Ureter (tissue), 1 donor: ENCODE measurements at places on chromosomes 4 and X.

DNA sequence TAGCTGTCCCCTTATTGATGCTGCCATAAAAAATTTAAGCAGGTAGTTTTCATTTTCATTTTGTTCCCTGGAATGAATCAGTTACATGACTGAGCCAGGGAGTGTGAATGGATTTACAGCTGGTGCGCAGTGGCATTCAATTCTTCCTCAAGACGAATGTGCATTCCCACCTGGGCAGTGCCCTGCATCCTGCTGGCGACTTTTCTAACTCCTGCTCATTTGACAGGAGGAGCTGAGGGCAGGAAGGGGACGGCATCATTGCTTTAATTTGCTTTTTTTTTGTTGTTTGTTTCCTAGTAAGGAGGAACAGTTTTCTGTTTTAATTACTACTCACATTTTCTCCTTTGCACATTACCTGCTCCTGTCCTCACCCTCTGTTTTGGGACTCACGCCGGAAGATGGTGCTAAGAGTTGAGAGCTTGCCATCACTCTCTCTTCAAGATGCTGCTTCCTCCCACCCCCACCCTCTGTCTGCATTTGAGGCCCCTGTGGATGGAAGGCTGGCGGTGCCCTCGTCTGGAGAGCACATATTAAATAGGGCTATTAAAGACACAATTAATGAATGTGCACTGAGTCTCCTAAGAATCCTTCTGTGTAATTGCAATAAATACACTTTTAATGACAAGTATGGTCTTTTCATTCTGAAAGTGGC lies 35.8 kb downstream of the PSAPL1 start:
- DNase-seq = no peak

DNA sequence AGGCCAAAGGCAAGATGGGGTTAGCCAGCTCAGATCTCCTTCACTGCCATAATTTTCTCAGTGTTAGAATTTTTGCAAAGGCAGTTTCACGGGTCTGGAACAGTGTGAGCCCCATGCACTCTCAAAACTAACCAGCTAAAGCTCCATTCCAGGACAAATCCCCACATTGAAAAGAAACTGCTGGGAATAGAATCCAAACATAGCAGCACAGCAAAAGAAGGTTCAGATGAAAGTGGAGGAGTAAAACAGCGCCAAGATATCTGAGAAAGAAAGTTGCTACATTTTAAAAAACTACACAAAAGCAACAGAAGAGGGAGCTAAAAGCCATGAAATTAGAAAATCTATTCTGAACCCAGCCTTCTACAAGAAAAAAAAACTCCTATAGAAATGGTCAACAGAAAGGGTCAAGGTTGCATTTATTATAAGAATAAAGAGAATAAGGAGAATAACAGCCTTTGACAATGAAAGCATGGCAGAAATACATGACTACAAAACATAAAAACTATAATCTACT lies 39.6 kb upstream of the SLC7A3 start:
- no peak for DNase-seq

DNA sequence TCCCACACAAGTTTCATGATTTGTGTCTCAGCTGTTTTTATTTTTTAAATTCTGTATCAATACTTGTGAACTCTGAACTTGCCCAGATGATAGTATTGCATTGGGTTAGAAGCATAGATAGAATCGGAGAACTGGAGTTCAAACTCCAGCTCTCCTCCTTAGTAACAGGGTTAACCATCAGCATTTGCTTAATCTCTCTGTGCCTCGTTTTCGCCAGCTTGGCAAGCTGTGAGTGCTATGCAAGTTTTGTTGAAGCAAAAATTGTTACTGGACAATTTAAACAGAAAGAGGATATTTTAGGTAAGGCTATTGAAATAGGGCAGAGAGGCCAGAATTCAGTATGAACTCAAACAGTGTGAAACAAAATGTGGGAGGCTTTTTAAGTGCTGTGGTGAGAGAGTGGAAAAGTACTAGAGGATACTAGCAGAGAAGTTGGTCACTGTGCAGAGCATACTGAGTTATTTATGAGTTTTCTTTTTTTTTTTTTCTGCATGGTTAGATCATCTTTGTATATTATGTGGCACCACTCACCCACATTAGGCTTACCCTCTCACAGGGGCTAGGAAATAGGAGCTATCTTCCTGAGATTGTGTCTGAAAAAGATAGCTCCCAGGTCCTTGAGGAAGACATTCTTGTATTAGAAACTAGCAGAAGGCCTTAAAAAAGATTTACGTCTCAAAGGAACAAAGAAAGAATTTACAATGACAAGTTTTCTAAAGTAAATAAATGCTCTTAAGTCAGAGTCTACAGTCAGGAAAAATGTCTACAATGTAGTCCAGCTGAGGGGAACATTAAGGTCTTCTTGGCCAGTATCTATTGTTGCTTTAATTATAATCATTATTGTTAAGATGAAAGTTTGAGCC lies 1126.6 kb downstream of the FAT4 start:
- no peak for DNase-seq

- no peak for DNase-seq
Observed at GRCh38 chrX:40617566-40617965, 5.7 kb upstream of the MPC1L start.

GRCh38 chr4:173538148-173538908 lies 8.3 kb upstream of the HAND2 start:
- no peak for DNase-seq

GRCh38 chr4:173516621-173517524 lies 13.2 kb downstream of the HAND2 start:
- DNase-seq = no peak

DNA sequence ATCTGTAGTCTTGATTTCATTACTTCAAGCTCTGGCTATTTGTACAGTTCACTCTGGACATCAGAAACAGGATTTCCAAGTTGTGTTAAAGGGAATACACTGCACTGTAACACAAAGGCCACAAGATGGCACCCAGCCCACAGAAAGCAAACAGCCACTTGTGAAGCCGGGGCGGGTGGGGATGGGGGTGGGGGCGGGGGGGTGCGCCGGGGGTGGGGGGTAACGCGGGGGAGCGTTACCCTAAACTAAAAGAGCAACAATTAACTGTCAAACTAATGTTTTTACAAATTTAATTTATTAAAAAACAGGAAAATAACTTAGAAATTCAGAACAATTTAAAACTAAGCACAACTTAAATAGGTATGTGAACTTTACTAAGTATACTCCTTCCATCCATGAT lies 27.3 kb downstream of the PRDX4 start:
- no peak for DNase-seq

GRCh38 chrX:148601034-148601433 lies 100.6 kb downstream of the AFF2 start:
- DNase-seq = no peak

DNA sequence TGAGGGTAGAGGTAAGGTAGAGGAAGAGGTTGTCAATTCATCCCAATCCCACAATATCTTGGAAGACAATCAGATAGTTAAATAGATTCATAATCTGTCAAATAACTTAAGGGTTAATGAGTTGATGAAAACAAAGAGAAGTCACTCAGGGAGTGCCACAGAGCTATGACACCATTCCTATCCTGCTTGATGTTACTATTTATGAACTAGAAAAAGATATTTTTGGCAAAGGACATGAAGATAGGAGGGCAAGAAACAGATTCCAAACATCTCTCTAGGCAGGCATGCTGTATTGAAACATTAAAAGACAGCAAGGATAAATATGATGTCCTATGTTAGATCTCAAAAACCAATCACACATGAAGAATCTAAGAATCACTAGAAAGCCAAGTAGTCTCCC lies 3.5 kb upstream of the SRPX start:
- DNase-seq = no peak

- no peak for DNase-seq
Observed at GRCh38 chr4:47831026-47831679, 6.7 kb downstream of the CORIN start.

GRCh38 chrX:68365341-68365740 lies 68.0 kb downstream of the OPHN1 start:
- DNase-seq = no peak

- DNase-seq = no peak
Observed at GRCh38 chr4:11072999-11073398, 355.7 kb downstream of the HS3ST1 start.

- DNase-seq = no peak
Observed at GRCh38 chrX:19535476-19535875, 20.2 kb upstream of the MAP3K15 start.

DNA sequence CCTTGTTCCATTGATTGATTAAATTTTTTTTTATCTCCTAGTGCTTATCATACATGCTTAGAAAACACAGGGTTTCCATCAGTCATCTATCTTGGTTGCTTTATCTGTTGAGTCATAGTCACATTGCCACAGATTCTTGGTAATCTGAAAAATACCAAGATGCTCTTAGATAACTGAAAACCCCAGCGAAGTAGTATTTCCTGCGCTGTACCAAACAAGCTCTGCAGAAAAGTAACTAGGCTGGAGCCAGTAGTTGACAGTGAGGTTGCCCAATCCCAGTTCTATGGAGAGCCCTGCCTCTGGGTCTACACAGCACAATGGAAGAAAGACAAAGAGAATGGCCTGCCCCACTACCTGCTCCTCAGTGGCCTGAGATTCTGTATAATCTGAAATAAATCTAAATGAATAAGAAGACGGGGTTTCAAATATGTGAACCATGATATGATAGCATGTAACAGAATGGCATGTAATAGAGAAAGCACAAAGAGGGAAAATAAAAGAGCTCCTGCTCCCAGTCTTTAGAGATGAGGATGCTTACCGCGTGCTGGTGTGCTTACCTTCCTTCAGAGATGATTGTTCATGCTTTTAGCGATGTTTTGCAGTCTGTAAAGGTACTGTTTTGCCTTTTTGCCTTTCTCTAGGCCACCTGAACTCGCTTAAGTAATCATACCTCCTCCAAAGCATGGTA lies 55.3 kb upstream of the RAPGEF2 start:
- no peak for DNase-seq

- no peak for DNase-seq
Observed at GRCh38 chrX:32191316-32191715, 1020.0 kb downstream of the DMD start.

DNA sequence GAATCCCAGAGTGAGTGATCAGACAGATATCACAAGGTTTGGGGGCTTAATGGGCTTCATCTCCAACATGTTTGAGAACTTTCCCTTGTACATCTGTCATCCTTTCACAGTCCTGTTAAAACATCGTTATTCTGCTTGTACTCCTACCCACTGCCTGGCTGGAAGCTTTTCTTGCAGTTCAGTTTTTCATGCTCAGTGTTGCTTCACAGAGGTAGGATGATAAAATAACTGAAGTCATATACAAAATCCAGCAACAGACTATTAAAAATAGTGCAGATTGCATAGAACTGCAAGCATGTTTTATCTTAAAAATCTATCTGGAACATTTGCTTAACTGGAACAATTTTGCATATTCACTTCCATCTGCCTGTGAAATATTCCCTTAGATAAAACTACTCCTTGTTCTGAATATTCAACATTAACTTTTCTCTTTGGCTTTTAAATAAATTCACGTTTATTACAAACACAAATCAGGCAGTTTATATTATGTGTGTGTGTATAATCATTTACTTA lies 579.6 kb upstream of the IGFBP7 start:
- DNase-seq = no peak

GRCh38 chrX:133985967-133986683 lies 731 bp upstream of the GPC3 start:
- no peak for DNase-seq

- DNase-seq = no peak
Observed at GRCh38 chrX:134933248-134933647, 57.5 kb upstream of the SMIM10 start.

- no peak for DNase-seq
Observed at GRCh38 chr4:48998440-48998839, 12.4 kb downstream of the CWH43 start.

DNA sequence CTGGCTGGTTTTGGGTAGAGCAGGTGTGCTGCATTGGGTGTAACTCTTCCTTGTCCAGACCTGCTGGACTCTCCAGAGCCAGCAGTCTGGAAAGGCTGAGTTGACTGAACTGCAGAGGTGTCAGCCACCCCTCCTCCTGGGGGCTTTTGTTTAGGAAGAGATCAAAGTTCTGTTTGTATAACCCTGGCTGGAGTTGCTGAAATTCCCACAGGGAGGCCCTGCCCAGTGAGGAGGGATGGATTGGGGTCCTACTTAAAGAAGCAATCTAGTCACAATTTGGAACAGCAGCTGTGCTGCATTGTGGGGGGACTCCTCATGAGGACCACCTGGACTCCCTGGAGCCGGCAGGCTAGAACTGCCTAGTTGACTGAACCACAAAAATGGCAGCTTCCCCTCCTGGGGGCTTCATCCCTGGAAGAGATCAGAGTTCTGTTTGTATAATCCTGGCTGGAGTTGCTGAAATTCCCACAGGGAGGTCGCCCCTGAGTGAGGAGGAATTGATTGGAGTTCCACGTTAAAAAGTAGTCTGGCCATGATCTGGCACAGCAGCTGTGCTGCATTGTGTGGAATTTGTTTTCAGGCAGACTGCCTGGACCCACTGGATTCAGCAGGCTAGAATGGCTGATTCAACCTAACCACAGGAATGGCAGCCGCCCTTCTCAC lies 264.9 kb upstream of the ZC4H2 start:
- DNase-seq = no peak

DNA sequence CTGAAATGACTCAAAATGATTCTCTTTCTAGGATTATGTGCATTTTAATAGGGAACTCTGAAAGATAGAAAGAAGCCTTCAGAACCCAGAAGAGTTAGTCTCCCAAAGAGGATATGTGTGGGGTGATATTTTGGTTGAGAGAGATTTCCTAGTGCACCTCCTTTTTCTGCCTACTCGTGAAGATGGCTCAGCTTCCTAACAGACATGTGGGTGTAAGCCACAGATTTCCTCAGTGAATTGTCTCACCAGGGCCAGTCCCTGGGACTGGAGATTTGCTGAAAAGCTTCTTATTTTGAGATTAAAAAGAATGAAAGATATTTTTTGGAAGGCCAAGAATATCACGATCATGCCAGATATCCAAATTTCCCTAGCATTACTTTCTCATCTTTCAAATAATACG lies 42.8 kb downstream of the MAGEB17 start:
- no peak for DNase-seq

- DNase-seq = no peak
Observed at GRCh38 chr4:145320294-145320693, 139.9 kb upstream of the OTUD4 start.

GRCh38 chr4:10457255-10457801 lies at the start of gene ZNF518B:
Gene ZNF518B (minus strand): TSS chr4:10457426. CDS start chr4:10446328, 11,098 bp downstream.
- peak; percentile 71 for DNase-seq

GRCh38 chrX:77446029-77446585 lies 1.1 kb upstream of the FGF16 start:
- DNase-seq = no peak

- DNase-seq = no peak
Observed at GRCh38 chr4:144663834-144664475, 18.0 kb downstream of the HHIP start.

DNA sequence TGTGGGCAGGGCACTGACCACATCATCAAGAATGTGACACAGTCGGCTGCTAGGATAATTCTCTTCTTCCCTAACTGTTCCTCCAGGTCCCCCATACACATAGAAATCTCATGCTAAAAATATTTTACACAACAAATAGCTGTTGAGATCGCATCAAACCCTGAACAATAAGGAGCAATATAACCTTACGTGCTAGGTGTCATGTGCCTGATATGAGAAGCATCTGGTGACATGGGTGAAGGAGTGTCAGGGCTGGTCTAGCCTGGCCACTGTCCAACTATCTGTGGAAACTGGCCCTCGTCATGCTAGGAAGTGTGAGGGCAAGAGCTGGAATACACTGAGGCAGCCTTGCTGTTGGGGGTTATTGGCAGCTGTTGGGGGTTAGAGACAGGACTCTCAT lies 167.3 kb upstream of the PGRMC2 start:
- DNase-seq = no peak
